ENCODE measurements at places on chromosomes 16 and 17.

GRCh38 chr17:7703584-7704479 lies 1.2 kb upstream of the EFNB3 start:
- no peak for DNase-seq

DNA sequence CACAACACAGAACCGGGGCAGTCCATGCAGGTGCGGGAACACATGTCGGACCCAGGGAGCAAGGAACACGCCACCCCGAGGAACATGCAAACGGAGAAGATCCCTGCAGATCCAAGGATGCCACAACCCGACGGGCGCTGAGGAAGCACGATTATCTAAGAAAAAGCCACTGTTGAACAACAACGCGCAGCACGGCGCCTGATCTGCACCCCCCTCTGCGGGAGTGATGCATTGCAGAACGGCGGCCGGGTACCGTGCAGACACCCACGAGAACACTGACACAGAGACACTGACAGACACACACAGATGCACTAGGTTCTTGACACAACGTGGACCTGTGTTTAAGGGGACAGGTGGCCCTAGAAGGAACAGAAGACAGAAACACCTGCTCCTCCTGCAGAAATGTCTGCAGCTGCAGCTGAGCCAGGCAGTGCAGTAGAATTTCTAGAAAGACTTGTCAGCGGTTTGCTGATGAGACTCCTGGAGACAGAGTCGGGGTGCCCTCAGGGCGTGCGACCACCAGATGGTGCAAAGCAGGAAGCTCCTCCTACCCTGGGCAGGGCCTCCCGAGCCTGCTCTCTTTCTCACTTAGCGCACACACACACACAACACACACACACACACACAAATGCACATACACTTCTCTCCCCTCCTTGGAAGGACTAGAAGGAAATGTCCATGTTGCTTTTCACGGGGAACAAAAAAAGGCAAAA lies 7.5 kb downstream of the NPTX1 start:
- no peak for DNase-seq

DNA sequence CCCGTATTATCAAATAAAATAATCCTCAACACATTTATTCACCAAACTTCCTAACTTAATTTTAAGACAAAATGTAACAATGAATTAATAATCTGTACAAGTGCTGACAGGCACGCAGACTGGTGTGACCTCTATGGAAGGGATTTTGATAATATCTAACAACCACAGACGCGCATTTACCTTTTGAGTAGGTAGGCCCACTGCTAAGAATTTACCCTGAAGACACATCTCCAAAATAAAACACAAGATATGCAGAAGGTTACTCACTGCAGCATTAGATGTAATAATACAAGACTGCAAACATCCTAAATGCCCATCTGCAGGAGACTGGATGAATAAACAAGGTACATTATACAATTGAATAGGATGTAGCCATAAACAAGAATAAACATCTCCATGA lies 22.7 kb upstream of the CMTM4 start:
- DNase-seq = no peak

- DNase-seq = no peak
Observed at GRCh38 chr17:38428112-38428642, at the start of gene ARHGAP23. ARHGAP23 (plus strand) TSS chr17:38428464; CDS start chr17:38428486, 22 bp downstream.

GRCh38 chr16:66661210-66661560 lies 35.4 kb downstream of the CMTM4 start:
- no peak for DNase-seq

GRCh38 chr17:17343896-17344506 lies 40.8 kb downstream of the NT5M start:
- DNase-seq = no peak
